Activated T-cell treated with anti-CD3 and anti-CD28 coated beads, Interleukin-2, amount 50 U/mL, for 72 hours (primary cell): ENCODE measurements at places on chromosomes 6 and 20.
A peak's percentile ranks its signal among the peaks of the same experiment; 100 is the strongest.

GRCh38 chr6:14822679-14823078, 423.2 kb upstream of the JARID2 start:
- no peak for DNase-seq

DNA sequence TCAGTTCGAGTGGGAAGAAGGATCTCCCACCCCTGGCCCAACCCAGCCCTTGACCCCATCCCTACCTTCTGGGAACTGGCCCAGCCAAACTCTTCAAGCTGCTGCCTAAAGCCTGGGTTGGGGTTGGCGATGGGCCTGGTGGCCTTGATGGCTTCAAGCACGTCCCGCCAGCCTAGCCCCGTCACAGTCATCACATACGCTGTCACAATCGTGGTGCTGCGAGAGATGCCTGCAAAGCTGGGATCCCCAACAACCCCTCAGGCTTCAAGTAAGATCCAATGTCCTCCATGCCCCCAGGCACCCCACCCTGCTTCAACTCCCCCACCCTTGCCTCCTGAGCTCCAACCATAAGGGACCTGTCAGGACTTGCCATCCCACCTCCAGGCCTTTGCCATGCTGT, 7.8 kb downstream of the DUSP15 start:
- DNase-seq, result no peak

GRCh38 chr6:108768792-108769524, 79.3 kb upstream of the ARMC2 start:
- DNase-seq, result no peak

DNA sequence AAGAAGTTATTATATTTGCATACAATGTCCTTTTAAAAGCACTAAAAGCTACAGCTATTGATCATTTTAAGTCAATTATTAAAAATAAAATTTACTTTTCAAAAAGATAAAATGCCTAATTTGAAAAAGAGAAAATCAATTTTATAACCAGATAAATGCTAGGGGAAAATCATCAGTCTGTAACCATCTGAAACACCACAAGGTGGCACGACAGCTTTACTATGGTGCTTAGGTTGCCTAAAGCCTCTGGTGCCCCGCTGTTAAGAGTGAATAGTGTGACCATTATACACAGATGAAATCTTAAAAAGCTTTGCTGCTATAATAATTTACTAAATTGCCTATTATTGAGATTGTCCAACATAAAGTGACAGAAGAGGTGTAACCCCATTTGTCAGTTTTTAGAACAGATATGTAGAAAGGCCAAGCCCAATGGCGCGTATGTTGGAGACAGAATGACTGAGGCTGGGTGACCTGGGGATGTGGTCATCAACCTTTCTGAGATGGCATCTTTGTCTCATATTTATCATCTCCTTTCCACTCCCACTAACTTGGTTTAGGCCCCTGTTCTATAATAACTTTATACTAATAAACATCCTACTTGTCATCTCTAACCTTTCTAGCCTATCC, 100.8 kb downstream of the MOXD1 start:
- DNase-seq, result peak; percentile 23

DNA sequence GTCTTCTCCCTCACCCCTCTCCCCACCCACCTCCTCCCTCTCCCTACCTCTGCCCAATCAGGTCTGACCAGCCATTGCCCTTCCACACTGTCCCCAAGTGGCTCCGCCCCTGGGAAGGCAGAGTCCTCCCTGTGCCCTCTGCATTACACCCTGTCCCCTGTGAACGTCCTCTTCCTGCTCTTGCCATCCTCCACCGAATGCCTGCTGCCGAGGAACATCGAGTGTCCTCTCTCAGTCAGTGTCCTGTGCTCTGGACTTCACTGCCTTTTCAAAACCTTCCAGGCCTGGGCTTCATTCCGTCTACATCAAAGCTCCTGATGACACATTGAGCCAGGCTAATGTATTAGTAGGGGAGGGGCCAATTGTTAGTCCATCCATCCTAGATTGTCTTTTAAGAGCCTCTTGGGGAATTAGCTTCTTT, 3.3 kb upstream of the PACSIN1 start:
- no peak for DNase-seq

DNA sequence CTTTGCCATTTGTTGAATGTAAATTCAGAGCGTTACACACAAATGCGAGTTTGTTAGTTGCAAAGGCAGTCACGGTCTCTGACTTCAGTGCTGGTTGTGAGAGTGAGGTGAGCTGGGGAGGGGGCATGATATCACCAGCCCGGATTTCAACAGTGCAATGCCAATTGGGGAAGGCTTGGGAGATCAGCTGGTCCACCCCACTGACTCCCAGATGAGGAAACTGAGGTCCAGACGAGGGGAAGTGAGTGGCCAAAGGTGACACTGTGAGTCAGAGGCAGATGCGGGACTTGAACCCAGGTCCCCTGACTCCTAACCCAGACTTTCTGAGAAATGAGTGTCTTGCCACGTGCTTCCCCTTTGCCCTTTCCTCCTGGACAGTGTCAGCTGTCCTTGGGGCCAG, 62.1 kb downstream of the CEBPB start:
- DNase-seq, result no peak

DNA sequence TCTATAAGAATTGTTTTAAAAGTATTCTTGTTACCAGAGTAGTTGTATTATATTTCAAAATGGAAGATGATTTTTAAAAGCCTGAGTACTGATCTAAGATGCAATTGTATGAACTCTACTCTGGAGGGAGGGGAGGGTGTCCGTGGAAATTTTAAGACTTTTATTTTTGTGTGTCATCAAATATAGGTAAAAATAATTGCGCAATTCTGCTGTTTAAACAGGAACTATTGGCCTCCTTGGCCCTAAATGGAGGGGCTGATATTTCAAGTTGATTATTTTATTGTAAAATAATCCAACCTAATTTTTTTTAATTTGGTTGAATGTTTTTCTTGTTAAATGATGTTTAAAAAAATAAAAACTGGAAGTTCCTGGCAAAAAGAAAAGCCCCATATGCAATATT, 38.1 kb upstream of the RPP40 start:
- no peak for DNase-seq

DNA sequence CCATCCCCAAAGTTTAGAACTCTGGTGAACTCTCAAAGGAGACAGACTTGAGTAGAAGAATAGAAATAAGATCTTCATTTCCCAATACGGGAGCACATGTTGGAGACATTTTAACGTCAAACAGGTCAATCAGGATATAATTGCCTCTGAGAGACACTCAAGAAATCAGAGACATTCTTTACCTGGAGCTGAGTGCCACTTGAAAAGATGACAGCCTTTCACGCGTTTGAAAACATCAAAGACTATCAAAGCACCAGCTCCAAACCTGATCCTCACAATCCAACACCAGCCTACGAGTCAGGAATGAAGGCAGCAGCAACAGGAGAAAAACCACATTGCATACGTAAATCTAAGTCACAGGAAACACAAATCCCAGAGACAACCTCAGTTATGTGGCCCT, 571.5 kb upstream of the CDH4 start:
- DNase-seq, result no peak

GRCh38 chr6:149026530-149026942, 279.7 kb downstream of the UST start:
- DNase-seq, result peak; percentile 39

GRCh38 chr20:20060234-20060998, 8.1 kb downstream of the CFAP61 start:
- no peak for DNase-seq

GRCh38 chr20:9359561-9360308, 154.7 kb upstream of the LAMP5 start:
- peak; percentile 0 for DNase-seq

DNA sequence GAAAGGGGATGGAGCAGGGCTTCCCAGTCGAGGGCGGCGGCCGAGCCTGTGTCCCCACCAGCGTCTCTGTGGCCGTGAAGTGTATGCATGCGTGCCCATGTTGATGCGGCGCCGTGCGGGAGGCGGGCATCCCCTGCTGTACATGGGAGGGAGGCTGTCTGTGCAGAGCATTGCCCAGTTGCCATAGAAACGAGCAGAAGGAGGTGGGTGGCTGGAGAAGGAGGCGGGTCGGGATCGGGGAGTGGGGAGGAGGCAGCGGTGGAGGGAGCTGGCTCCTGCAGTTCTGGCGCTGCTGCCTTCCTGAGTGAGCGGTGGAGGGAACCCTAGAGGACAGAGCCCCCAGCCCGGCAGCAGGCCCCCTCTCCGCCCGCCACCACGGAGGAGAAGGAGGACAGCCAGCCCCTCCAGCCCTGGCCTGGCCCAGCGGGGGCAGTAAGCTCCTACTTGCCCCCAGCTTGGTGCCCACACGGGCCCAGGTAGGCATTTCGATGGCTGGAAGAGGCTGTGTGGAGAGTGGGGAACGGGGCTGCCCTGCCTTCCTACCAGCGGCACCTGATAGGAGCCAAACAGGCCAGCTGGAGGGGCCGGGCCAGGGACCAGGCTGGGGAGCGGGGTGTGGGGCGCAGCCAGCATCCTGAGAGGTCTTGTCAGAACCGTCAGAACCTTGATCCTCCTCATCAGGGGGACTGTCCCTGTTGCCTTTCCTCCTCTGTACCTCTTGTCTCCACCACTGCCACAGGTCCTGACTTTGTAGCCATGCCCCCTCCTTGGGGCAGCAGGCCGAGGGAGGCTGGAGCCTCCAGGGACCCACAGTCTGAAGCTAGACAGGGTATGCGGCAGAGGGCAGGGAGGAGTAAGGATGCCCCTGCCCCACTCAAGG, 41.3 kb downstream of the SPDEF start:
- DNase-seq, result peak; percentile 35

GRCh38 chr6:157813191-157813590, 9.9 kb upstream of the SNX9 start:
- no peak for DNase-seq

DNA sequence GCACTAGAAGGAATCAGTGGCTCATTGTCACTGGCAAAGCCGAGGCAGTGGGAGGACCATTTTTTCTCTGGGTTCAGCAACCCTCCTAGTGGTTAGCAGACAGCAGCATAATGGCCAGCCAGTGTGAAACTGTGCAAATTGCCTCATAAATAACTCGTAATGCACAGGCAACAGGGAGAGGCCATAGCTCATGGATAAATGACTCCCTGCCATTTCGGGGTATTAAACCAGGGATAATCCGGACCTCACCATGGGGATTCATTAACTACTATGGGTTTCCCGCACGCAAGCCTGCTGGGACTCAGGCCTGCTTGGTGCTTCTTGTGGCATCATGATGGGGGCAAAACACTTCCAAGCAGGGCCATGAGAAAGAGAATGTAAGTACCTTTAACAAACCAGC, 158.2 kb upstream of the CHD6 start:
- no peak for DNase-seq

GRCh38 chr6:30844118-30844535, 40.2 kb upstream of the DDR1 start:
- no peak for DNase-seq

GRCh38 chr6:167720456-167721285, 106.0 kb upstream of the AFDN start:
- DNase-seq, result no peak

DNA sequence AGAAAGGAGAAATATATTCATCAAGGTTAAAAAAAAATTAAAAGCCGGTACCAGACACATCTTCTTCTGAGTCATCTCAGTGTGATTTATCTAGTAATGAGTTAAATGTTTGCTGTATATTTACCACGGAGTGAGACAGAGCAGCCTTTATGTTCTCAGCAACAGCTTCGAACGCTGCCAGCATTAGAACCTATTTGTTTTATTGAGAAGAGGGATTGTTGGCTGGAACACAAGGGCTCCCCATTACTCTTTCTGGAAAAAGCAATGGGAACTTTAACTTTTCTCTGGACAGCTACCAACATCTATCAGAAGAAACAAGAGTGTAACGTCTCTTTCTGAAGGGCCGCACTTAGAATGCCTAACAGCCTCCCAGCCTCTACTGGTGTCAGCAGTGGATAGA, 105.3 kb upstream of the TAB2 start:
- peak; percentile 34 for DNase-seq

DNA sequence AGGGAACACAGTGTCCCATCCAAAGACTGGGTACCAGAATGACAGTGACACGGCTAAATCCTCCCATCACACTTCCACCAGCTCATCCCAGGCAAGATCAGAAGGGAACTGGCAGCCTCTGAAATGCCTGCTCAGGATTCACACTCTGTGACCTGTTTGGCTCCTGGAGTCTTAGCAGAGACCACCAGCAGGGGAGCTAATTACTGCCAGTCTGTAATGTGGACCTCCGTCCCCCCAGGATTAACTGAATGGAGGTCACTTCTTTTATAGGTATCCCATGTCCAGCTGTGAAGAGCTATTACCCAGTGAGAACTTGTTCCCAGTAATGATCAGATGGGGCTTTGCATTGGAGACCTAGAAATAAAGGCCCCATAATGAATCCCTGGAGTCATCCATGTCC, 45.2 kb downstream of the DEFB114 start:
- DNase-seq, result no peak

DNA sequence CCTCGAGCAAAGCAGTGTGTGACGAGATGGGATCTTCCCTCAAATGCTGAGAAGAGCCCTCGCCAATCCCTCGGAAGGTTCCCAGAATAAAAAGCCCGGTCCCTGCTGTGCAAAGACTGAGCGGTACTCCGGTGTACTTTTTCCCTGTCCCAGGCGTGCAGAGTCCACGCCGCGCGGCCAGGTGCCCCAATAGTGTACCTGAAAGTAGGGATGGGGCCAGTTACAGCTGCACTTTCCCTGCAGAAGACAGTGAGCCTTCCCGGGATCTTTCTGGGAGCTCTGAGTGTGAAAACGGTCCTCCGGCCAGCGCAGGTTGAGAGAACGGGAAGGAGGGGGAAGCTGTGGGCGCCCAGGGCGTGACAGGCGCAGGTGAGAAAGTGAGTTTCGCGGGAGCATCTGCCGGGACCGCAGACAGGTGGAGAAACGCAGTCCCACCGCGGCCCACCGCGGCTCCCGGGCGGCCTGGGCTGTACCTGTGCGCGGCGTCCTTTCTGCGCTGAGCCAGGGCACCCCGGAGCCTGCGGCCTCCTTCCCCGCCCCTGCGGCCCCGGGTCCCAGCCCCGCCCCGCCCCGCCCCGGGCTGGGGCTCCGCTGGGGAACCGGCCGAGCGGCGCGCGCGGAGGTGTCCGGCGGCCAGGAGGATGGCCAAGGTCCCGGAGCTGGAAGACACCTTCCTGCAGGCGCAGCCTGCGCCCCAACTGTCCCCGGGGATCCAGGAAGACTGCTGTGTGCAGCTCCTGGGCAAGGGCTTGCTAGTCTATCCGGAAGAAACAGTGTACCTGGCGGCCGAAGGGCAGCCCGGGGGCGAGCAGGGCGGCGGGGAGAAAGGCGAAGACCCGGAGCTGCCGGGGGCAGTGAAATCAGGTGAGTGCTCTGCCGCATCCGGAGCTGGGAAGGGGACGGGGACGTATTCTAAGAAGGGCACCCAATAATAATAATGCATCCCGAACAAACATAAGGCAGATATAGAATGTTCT, at the start of gene RFX6:
TSS of gene RFX6 (plus strand) at position 608 of the 977 bp plus-strand sequence. CDS start at position 642, 34 bp downstream.
- no peak for DNase-seq
